Type B pancreatic cell (in vitro differentiated cells): ENCODE measurements at places on chromosomes 16 and 17. TPM values are rescaled to one million over a fixed set of nuclear protein-coding genes. Genes with fewer than 3 reads are reported as not detected.

GRCh38 chr17:32970281-32970680 is 21.4 kb upstream of the SPACA3 start:
- no peak for DNase-seq
- H3K27me3 ChIP-seq, result peaks cover 6% of the 10 kb centered on the region
- H3K4me3 ChIP-seq, result no peak overlapping the region
- H3K4me1 ChIP-seq, result peaks cover 3% of the 10 kb centered on the region

Gene SF3B3
- total RNA-seq, result 283 and 429 TPM in 2 replicates

DNA sequence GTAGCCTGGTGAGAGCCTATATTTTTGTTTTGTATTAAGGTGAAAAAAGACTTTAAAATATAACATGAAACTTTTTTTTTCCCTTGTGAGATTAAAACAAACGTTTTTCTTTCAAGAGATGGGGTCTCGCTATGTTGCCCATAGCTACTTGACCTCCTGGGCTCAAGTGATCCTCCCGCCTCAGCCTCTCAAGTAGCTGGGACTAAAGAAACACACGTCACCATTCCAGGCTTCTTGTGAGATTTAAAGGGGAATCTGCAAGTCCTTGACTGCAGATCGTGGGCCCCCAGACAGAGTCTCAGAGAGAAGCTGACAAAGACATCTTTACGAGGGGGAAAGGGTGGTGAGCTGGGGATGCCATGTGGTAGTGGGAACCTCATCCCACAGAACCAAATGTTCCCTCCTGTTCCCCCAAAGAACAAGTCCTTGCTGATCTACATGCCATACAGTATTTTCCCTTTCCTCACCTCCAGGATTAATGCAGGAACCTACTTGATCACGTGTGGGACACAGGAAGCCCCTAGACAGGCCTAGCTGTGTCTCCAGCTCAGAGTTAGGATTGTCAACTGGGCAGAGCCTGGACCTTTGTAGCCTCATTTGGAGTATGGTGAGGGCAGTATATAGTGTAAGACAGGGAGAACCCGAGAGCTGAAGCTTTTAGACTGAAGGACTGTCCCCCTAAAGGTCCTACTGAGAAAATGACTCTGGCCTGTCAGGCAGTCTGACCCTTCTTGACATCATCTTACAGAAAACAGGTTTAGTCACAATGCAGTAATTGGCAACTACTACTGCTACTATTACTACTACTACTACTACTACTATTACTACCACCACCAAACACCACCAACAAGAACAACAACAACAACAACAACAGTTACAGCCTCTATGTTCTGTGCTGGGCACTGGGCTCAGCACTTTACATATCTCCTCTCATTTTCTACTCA is 4.1 kb downstream of the MAP3K14 start:
- H3K27me3 ChIP-seq, result no peaks in the 10 kb centered on the region
- peaks cover 59% of the 10 kb centered on the region for H3K4me1 ChIP-seq
- peak overlapping the region; percentile 71 for H3K4me3 ChIP-seq
- H3K27ac ChIP-seq, result peak overlapping the region; percentile 90
- DNase-seq, result no peak

Gene SLC38A8
- not detected in 2 replicates for total RNA-seq

DNA sequence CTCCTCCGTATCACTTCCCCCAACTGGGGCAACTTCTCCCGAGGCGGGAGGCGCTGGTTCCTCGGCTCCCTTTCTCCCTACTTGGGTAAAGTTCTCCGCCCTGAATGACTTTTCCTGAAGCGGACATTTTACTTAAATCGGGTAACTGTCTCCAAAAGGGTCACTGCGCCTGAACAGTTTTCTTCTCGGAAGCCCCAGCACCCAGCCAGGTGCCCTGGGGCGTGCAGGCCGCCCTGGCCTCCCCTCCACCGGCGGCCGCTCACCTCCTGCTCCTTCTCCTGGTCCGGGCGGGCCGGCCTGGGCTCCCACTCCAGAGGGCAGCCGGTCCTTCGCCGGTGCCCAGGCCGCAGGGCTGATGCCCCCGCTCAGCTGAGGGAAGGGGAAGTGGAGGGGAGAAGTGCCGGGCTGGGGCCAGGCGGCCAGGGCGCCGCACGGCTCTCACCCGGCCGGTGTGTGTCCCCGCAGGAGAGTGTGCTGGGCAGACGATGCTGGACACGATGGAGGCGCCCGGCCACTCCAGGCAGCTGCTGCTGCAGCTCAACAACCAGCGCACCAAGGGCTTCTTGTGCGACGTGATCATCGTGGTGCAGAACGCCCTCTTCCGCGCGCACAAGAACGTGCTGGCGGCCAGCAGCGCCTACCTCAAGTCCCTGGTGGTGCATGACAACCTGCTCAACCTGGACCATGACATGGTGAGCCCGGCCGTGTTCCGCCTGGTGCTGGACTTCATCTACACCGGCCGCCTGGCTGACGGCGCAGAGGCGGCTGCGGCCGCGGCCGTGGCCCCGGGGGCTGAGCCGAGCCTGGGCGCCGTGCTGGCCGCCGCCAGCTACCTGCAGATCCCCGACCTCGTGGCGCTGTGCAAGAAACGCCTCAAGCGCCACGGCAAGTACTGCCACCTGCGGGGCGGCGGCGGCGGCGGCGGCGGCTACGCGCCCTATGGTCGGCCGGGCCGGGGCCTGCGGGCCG is 1.6 kb downstream of the HIC1 start:
- no peak for DNase-seq
- H3K27ac ChIP-seq, result no peak overlapping the region
- peaks cover 13% of the 10 kb centered on the region for H3K4me1 ChIP-seq

DNA sequence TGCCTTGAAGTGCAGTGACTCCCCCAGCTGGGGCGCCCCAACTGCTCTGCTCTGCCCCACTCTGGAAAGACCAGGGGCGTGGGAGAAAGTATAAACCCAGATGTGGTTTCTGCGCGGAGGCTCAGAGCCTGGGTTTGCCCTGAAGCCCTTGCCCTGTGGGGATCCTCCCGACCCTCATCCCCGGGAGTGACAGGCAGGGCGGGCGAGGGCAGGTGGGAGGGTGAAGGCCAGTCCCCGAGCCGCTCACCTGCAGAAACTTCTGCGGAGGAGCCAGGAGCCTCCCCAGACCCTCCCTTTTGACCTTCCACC is 3.8 kb downstream of the TPSD1 start:
- peaks cover 20% of the 10 kb centered on the region for H3K27me3 ChIP-seq
- no peak for DNase-seq
- no peaks in the 10 kb centered on the region for H3K4me1 ChIP-seq

Gene RBFOX1
- 1.7 and 21.0 TPM in 2 replicates for total RNA-seq

DNA sequence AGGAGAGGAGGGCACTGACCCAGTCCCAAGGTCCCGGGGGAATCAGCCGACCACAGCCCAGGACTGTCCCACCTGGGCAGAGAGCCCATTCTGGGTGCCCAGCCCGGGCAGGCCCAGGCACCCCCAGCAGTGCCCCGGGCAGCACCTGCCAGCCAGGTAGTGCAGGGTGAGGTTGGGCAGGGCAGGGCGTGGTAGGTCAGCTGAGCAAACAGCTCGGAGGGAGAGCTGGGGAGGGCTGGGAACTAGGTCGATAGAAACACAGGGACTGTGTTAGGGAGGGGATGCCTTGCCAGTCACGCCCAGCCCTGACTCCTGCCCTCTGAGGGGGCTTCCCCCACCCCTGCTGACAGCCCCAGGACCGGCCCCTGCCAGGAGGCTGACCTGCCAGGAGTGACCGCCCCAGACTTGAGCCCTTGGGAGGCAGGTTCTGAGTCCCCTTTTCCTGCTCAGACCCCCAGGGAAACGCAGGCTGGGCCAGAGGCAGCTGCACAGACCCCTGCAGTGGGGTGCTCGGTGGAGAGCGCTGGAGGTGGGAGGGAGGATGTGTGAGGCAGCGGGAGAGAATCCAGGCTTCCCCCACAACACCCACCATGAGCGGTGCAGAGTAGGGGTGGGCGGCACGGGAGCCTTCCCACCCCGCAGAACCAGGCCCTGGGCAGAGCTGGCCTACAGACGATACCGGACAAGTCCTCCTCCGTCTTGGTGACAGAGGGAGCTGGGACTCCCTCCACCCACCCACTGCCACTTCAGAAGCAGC is 4.7 kb downstream of the HS3ST6 start:
- no peak for DNase-seq
- peaks cover 32% of the 10 kb centered on the region for H3K27me3 ChIP-seq
- peaks cover 5% of the 10 kb centered on the region for H3K4me1 ChIP-seq
- H3K36me3 ChIP-seq, result no peaks in the 10 kb centered on the region
- no peak overlapping the region for H3K4me3 ChIP-seq

GRCh38 chr17:42944211-42944610 is 20.0 kb downstream of the AARSD1 start:
- H3K27me3 ChIP-seq, result peaks cover 4% of the 10 kb centered on the region
- H3K27ac ChIP-seq, result no peak overlapping the region
- no peaks in the 10 kb centered on the region for H3K4me1 ChIP-seq
- no peak overlapping the region for H3K4me3 ChIP-seq
- peaks cover 1% of the 10 kb centered on the region for H3K36me3 ChIP-seq

Gene PERCC1
- 0.77 and 0.83 TPM in 2 replicates for total RNA-seq

Gene KRT20
- 13.0 and 41.9 TPM in 2 replicates for total RNA-seq

Gene SLC52A1
- total RNA-seq, result 0.19 and 1.5 TPM in 2 replicates

DNA sequence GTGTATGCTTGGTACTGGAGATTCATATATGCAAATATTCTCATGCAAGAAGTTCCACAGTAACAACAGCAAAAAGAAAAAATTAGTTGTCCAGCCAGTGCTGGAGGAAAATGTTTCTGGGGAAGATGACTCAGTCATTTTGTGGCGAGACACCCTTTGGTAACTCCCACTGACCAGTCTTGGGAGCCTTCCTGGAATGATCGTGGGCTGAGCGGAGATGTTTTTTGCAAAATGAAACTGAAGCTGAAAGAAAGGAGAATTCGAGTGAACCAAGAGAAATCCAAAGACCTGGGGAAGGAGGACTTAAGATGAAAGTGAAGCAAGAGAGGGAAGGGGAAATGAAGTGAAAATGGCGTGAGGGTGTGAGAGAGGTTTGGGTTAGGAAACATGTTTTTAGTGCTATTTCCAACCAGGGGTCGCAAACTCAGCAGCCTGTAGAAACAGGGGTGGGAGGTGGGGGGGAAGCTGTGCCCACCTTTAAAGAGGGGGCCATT is 5.2 kb downstream of the ITPRIPL2 start:
- no peak for DNase-seq
- peak overlapping the region; percentile 59 for H3K27ac ChIP-seq
- H3K36me3 ChIP-seq, result peaks cover 9% of the 10 kb centered on the region

Gene RAB11FIP4
- total RNA-seq, result 32.4 and 44.7 TPM in 2 replicates

Gene CCL4L2
- 0.45 TPM in 1 of 2 replicates, not detected in the other for total RNA-seq

GRCh38 chr17:73166731-73167581 is 2.1 kb downstream of the SSTR2 start:
- no peak for DNase-seq
- H3K27ac ChIP-seq, result no peak overlapping the region
- H3K27me3 ChIP-seq, result peaks cover 83% of the 10 kb centered on the region
- H3K36me3 ChIP-seq, result peaks cover 7% of the 10 kb centered on the region
- H3K4me1 ChIP-seq, result peaks cover 13% of the 10 kb centered on the region

Gene MGAT5B
- 3.0 and 15.9 TPM in 2 replicates for total RNA-seq

DNA sequence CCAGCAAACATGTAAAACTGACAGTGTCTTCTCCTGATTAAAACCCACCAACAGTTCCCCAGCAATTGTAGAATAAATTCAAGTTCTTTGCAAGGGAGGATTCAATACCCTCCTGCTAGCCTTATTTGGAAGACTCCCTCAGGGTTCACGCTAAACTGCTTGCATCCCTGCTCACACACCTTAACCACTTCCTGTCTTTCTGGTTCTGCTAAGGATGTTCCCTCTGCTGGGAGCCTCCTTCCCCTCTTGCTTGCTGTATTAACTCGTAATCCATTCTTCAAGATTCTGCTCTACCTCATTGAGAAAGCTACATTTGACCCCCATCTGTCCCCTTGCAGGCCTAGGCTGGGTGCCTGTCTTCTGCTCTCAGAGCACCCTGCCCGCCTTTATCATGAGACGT is 2.3 kb upstream of the SHISA6 start:
- H3K27me3 ChIP-seq, result peaks cover 72% of the 10 kb centered on the region
- peaks cover 13% of the 10 kb centered on the region for H3K4me1 ChIP-seq
- H3K27ac ChIP-seq, result peak overlapping the region; percentile 11
- no peak for DNase-seq
- peak overlapping the region; percentile 65 for H3K4me3 ChIP-seq

DNA sequence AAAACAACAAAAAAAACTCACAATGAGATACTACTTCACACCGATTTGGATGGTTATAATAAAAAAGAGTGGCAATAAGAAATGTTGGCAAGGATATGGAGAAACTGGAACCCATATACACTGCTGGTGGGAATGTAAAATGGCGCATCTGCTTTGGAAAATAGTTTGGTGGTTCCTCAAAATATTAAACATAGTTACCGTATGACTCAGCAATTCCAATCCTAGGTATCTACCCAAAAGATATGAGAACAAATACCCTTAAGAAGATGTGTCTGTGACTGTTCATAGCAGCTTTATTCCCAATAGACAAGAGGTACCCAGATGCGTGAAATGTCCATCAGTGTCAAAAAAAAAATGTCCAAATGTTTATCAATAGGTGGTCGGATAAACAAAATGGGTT is 7.2 kb downstream of the CPPED1 start:
- H3K4me3 ChIP-seq, result no peak overlapping the region
- no peak for DNase-seq
- H3K4me1 ChIP-seq, result peaks cover 11% of the 10 kb centered on the region
- H3K36me3 ChIP-seq, result no peaks in the 10 kb centered on the region
- H3K27me3 ChIP-seq, result no peaks in the 10 kb centered on the region

Gene CNTD1
- total RNA-seq, result 0.46 TPM in 1 of 2 replicates, not detected in the other

GRCh38 chr16:17448640-17449638 is 21.8 kb downstream of the XYLT1 start:
- H3K27ac ChIP-seq, result no peak overlapping the region
- no peak for DNase-seq
- no peaks in the 10 kb centered on the region for H3K36me3 ChIP-seq
- no peaks in the 10 kb centered on the region for H3K27me3 ChIP-seq

GRCh38 chr16:27723711-27724481 is 174.0 kb downstream of the KATNIP start:
- H3K27ac ChIP-seq, result no peak overlapping the region
- H3K4me3 ChIP-seq, result no peak overlapping the region
- DNase-seq, result no peak
- H3K27me3 ChIP-seq, result no peaks in the 10 kb centered on the region
- peaks cover 27% of the 10 kb centered on the region for H3K4me1 ChIP-seq

Gene C16orf92
- not detected in 2 replicates for total RNA-seq
